Body of pancreas (tissue), 4 donors: ENCODE measurements at places on chromosomes 1 and 21.

- no peak for DNase-seq
These were observed 4.7 kb upstream of the C1orf52 start for GRCh38 chr1:85264150-85264549.

- peak; percentile 54 for DNase-seq
These were observed 2.6 kb downstream of the RERE start for GRCh38 chr1:8814865-8815264.

DNA sequence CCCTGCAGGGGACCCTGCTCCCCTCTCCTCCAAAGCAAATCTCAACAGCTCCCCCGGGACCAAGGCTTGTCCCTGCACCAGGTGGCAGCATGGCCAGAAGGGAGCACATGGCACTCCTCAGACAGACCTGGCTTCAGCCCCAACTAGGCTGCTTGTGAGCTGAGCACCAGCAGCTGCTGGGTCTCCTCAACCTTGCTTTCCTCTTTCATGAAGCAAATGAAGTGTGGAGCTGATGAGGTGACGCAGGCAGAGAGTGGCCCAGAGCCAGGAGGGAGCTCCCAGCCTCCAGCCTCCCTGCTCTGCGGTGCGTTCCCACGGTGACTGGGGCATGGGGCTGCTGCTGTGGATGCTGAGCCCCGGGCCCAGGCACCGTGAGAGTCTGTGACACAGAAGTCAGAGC is 34.0 kb downstream of the MEGF6 start:
- peak; percentile 11 for DNase-seq

DNA sequence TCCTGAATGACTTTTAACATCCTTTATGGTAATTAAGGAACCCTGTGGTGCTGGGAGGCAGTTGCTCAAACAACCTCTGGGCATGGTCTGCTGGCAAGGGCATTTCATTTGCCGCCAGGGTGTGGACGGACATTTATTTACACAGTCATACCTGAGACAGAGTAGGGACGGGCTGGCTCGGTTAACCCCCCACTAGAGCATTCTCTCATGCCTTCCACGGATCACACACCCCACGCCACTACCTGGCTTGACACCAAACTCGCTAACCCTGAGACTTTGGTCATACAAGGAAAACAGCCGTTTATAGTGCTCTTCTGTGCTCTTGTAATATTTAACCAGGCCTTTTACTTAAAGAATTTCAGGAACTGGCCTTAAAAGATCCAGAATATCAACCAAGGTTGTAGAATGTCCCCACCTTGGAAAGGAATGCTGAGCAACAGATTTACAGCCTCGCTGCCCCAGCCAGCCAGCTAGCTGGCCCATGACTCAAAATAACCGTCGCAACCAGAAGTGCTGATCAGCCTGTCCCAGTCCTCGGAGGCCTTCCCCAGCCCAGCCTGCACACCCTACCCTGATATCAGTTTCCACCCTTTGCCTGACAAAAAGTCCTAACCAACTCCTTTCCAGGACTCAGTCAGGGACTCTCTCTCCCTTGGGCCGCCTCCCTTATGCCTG is 6.5 kb upstream of the PDXK start:
- peak; percentile 56 for DNase-seq

GRCh38 chr1:96309783-96310182 is 411.8 kb upstream of the PTBP2 start:
- peak; percentile 7 for DNase-seq

- no peak for DNase-seq
These were observed 11.8 kb upstream of the ZMYM6 start for GRCh38 chr1:35043498-35043897.

DNA sequence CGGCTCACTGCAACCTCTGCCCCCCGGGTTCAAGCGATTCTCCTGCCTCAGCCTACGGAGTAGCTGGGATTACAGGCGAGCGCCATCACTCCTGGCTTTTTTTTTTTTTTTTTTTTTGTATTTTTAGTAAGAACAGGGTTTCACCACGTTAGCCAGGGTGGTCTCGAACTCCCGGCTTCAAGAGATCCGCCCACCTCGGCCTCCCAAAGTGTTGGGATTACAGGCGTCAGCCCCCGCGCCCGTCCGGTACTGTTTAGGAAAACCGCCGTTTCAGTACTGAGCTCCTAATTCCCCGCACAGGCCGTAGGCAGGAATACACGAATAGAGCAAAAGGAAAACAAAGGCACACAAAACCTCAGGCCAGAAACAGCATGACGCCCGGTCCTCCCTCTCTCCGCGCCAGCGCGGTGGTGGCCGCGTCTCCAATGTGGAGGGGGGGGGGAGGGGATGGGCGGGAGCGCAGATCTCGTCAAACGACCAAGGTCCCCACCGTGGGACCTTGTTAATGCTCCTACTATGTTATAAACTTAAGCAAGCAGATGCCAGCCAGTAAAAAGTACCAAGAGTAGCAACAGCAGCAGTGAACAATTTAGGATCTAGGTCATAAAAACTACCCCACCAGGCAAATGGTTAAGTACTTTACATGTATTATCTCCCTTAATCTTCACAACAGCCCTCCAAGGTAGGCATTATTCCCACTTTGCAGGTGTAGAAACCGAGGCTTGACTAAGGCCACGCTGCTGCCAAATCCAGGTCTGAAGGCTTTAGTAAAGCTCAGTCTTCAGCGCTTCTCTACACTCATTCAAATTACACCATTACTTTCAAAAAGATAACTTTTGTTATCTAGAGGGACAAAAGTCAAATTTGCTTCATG is 648 bp upstream of the ADAR start:
- DNase-seq = peak; percentile 44

DNA sequence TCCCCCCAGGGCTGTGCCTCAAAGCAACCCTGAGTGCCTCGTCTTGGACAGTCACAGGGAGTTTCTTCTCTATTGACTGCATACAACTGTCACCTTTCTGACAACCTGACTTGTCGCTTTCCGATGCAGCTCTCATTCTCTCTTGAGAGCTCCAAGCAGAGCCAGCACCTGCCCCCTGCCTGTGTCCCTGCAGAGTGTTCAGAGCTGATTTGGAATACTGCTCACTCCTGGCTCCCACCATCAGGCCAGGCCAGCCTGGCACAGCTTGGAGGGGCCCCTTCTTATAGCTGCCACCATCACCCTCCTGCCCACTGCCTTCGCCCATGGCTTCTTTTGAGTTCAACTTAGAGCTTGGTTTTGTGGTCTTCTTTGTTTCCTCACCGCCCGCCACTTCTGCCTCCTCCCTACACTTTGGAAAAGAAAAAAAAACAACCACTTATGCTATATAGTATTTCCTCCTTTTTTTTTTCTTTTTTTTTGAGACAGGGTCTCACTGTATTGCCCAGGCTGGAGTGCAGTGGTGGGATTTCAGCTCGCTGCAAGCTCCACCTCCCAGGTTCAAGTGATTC is 12.3 kb downstream of the NCF2 start:
- no peak for DNase-seq

DNA sequence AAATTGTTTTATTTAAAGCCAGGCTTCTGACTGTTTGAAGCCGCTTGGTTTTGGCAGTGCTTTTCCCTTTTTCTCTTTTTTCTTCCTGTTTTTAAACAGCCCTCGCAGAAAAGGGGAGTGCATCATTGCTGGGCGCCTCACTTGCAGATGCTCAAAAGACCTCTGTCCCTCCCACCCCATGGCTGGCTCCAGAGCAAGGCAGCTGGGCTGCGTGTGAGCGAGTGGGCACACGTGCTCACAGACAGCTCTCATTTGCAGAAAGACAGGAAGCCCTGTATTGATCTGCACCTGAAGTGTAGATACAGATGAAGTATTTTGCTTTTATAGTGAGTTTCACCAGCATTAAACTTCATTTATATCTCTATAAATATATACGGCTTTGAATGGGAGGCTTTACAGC is 8.8 kb downstream of the TNR start:
- no peak for DNase-seq

GRCh38 chr21:25568246-25568645 is 39.0 kb downstream of the MRPL39 start:
- DNase-seq = peak; percentile 16

DNA sequence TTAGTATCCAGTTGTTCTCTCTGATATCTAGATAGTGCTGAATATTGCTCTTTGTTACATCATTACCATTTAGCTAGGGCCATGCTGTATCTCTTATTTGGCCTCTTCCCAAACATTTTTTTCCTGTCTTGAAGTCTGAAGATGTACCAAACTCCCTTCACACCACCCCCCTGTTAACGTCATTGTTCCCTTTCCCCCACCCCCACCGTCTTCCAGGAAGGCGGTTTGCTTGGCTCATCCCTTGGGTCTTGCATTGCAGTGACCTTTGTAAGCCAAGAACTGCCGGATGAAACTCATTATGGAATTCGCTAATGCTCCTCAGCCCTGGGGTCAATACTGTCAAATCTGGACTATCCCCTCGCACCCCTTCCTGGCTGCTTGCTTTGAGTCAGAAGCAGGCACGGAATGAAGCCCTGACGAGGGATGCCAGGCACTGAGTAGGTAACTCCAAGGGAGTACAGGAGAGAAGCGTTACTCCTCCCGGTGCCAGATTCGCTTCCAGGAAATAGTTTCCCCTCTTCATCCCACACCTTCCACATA is 283.1 kb downstream of the TM2D1 start:
- peak; percentile 21 for DNase-seq
